ENCODE measurements at places on chromosomes 5 and 9.

GRCh38 chr9:137268538-137269201, 8.9 kb upstream of the TOR4A start:
- no peak for DNase-seq

DNA sequence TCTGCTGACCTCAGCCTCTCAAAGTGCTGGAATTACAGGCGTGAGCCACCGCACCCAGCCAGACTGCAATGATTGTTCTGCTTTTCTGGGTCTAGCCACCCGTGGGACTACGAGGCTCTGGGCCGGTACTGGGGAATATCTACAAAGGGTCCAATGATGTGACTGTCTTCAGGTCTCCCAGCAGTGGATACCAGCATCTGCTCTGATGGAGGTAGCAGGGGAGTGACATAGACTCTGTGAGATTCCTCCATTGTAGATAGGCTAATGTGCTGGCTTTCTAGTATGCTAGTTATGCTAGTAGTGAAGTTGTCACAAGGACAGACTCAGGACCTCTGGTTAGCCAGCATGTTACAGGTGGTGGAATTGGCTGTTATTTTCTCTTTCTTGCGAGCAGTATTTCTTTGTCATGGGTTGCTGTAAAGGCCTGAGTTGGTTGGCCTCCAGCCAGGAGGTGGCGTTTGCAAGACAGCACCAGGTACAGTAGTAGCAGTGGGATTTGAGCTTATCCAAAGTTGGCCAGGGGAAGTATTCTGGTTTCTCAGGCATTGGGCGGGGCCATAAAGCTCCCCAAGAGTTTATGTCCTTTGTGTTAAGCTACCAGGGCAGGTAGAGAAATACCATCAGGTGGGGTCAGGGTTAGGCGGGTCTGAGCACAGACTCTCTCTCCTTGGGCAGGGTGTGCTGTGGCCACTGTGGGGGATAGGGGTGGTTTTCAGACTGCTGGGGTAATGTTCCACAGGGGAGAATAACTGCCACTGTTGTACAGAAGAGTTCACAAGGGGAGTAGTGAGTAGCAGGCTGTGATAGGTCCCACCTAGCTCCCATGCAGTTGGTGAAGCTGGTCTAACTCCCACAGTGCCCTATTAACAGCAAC, 105.2 kb downstream of the SGCD start:
- DNase-seq, result no peak

GRCh38 chr9:136565086-136565714, 19.4 kb upstream of the NOTCH1 start:
- DNase-seq, result no peak

DNA sequence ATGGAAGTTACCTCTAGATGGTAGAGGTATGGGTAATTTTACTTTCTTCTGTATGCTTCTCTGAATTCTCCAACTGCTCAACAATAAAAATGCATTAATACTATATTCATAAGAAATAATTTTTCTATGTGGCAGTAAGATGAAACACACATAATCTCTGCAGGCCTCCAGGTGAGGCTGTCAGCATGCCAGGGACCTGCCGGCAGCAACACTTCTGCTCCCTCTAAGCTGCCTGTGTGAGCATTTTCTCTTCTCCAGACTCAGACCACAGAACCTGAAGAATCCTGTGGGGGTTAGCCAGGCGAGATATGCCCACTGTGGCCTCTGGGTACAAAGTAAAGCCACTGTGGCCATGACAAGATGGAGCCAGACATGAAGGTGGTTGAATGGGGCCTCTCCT, 316.3 kb downstream of the EBF1 start:
- DNase-seq, result no peak

DNA sequence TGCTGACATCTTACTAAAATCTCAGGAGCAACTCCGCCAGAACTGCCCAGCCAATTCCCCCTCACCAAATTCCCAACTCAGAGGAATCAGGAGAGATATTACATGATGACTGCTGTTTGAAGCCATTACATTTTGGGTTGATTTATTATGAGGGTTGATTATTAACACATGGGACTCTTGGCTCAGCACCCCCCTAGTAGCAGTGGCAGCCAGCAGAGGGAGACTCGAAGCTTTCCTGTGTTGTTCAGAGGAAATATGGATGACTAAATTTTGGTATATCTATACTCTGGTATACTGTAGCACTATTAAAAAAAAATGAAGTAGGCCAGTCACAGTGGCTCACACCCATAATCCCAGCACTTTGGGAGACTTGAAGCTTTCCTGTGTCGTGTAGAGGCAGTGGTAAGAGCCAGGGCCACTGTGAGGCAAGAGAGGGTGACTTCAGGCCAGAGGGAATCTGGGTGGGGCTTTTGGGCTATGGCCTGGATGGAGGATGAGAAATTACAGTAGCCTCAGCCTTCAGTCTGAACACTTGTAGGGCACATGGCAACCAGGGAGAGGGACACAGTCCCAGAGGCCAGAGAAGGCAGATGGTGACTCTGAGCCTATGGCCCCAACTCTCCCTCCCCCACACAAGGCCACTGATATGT, 111.4 kb downstream of the LHX2 start:
- DNase-seq, result no peak

Data from NCI-H2029 (cell line).